ENCODE measurements at places on chromosomes 11 and 22.
A peak's percentile ranks its signal among the peaks of the same experiment; 100 is the strongest.

DNA sequence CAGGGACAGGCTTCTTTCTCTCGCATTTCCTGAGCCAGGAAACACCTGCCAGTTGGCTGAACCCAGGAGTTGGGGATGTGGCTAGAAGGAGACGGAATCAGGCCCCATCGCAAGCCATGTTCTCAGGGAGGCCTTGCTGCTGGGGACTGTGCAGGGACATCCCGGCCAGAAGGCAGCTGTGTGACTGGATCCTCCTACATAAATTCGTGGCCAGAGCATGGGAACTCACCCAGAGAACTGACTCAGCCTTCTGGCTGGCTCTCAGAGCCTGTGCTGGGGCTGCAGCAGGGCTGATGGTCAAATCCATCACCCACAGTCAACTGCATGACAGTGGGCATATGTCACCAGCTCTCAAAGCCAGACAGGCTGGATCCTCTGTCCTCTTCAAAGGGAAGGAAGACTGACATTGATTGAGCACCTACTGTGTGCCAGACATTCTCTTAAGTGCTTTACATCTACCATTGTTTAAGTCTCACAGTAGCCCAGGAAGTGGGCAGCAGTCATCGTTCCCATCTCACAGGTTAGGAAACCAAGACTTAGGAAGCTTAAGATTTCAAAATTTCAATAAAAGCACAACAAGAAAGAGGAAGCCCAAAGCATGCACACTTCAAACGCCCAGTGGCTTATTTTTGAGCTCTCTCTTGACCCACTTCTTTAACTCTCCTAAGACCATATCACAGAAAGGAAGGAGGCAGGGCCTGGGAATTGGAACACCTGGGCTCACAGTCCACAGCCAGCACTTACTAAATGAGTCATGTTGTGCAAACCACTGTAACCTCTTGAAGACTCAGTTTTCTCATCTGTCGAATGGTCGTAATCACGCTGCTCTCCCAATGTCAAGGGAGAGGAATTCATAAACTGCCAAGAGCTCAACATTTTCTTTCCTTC, 30.9 kb upstream of the CACNG2 start:
- no peak for DNase-seq

- no peak for DNase-seq
Measured at GRCh38 chr11:8283465-8284230, 20.0 kb upstream of the LMO1 start.

GRCh38 chr22:38461414-38462081, 6.3 kb upstream of the KDELR3 start:
- peak; percentile 57 for DNase-seq

GRCh38 chr11:60915248-60915914, 1.4 kb downstream of the TMEM109 start:
- DNase-seq: peak; percentile 63

GRCh38 chr11:92227959-92228935, 3.6 kb downstream of the FAT3 start:
- no peak for DNase-seq

DNA sequence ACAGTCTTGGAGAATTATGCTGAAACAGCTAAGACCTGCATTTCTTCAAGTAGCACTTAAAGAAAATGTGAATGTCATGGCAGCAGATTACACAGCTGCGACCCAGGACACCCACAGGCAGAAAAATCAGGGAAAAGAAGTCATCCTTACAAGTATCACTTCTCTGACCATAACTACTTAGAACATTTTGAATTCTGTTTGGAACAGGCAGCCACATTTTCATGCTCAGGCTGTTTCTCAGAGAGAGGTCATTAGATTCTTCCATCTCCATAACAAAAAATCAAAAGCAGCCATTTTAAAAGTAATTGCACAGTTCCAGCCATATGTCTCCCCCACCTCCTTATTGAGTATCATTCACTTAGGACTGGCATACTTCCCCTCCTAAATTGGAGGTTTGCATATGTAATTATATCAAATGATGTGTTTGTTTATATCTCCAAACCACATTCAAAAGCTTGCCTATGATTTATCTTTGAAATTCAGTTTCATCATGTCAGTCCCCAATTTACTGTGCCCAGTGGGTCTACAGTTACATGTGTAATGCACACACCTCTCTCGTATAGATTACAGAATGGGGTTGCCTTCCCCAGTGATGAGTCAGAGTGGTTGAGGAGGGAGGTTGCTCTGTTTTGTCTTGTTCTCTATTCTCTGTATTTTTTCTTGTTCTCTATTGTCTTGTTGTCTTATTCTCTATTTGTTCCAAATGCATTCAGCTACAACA, 276.5 kb upstream of the MTNR1B start:
- no peak for DNase-seq

DNA sequence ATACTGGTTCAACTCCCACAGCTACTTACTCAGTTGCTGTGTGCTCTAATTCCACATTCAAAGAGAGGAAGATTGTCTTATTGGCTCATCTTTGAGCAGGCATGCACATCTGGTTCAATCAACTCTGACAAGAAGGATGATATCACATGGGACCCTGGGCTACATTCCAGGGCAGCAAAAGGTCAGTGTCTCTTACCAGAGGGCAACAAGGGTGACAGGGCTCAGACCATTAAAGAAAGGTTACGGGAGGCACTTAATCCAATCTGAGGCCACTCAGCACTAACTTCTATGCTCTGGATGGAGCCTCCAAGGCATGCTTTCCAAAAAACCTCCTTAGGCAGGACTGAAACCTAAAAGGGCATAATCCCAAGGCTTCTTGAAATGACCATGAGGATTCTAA, 549.4 kb upstream of the API5 start:
- DNase-seq: no peak

- DNase-seq: no peak
Measured at GRCh38 chr22:43826142-43827002, 14.3 kb upstream of the EFCAB6 start.

GRCh38 chr22:25054943-25055511, 102.5 kb downstream of the KIAA1671 start:
- DNase-seq: peak; percentile 39

- no peak for DNase-seq
Measured at GRCh38 chr11:33387996-33388395, 130.8 kb downstream of the HIPK3 start.

DNA sequence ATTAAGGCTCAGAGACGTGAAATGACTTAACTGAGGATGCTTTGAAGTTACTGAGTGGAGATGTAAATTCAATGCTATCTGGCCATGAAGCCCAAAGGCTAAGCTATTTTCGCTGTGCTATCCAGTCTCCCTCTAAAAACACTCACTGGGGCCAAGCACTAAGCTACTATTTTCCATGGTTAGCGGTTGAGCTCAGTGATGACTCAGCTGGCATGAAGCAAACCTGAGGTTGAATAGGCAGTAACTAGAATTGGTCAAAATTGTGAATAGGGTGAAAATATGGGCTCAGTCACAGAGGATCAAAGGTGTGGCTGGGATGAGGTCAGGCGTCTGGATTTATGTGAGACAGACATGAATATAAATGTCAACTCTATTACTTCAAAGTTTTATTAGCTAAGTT, 564.2 kb upstream of the KIRREL3 start:
- no peak for DNase-seq

GRCh38 chr11:132504501-132505041, 1027.7 kb downstream of the OPCML start:
- no peak for DNase-seq

DNA sequence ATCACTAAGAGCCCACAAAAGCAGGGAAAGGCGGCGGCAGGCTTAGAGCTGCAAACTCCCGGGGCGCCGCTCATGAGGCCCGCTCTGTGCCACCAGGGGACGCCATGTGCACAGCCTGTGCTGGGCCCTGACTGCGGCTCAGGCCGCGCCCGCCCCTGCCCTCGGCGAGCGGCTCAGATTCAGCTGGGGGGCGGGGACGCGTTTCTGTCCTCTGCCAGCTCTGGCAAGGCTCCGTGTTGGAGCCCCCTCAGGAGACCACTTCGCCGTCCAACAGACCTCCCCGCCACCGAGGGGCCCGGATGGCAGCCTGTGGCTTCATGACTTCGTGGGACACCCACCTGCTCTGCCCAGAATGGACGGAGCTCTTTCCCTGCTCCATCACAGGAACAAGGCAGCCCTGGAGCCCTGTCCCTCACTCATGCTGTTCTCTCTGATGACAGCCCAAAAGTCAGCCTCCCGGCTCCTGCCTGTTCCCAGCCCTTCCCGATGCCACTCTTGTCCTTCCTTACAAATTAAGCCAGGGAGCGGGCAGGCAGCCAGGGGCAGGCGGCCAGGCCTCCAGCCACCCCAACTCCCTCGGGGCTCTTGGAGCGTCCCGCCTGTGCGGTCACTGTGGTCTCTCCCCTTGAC, 69.1 kb downstream of the NAT10 start:
- peak; percentile 75 for DNase-seq

GRCh38 chr11:8267280-8267679, 3.6 kb upstream of the LMO1 start:
- DNase-seq: no peak

GRCh38 chr11:121884626-121885025, 231.4 kb downstream of the BLID start:
- DNase-seq: no peak

- DNase-seq: peak; percentile 10
Measured at GRCh38 chr11:58900479-58901420, 38.5 kb upstream of the GLYATL1 start.

DNA sequence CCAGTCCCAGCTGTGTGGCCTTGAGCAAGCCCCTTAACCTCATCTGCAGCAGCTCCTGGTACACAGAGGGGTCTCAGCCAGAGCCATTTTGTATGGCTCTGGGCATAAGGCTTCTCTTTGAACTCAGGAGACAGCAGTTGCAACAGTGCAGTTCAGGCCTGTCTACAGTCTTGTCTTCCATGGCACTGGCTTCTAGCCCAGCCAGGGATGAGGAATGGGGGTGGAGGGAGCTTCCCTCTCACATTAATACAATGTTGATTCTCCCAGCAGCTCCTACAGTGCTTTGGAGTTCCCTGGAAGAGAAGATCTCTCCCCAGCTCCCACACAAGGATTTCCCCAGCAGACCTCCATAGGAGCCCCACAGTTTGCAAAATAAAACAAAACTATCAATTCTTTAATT, 350.2 kb downstream of the BUD13 start:
- DNase-seq: no peak

GRCh38 chr11:7787239-7787638, 9.5 kb downstream of the OR5P2 start:
- no peak for DNase-seq

DNA sequence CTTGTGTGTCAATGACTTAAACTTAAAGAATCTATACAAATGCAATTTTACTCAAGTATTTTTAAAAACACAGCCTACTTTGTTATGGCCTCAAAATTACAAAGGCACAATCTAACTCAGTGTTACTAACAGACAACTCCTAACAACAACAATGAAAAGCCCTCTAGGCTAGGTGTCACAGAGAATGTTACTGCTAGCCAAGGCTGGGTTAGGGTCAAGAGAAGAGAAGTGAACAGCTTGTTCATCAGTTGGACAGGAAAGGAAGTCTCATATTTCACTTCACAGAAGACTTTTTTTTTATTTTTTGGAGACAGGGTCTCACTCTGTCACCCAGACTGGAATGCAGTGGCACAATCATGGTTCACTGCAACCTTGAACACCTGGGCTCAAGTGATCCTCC, 26.0 kb downstream of the CLDN25 start:
- DNase-seq: no peak

DNA sequence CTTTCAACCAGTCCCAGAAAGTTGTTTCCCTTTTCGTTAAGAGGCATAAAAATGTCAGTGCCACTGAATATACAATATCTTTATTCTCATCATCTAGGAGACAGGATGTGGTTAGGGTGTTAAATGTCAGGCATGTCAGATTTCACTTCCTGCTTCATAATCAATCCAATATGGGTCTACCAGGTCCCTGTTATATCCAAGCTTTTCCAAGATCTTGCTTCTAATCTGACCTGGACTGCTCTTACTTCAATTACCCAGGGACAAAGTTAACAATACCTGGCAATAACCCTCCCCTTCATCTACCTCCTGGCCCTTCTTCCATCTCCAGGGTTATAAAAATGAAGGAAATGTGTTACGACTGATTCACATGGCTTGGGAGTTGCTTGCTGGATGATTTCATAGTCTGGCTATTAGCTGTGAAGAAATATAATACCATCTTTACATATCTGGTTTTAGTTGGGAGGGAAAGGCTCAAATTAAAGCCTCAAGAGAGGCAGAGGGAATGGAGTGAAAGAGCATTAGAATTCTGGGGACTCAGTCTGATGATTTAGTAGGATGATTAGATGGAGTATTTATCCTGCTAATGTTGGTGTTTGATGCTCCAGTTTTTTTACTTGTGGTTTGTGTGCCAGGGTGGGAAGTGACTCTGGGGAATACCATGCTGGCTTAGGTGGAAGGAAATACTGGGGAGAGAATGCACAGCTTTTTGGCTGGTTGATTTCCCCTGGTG, 534.3 kb downstream of the ETS1 start:
- DNase-seq: no peak

GRCh38 chr11:100761841-100762240, 74.8 kb downstream of the ARHGAP42 start:
- no peak for DNase-seq

GRCh38 chr11:117871160-117871559, 5.3 kb downstream of the FXYD6 start:
- no peak for DNase-seq

DNA sequence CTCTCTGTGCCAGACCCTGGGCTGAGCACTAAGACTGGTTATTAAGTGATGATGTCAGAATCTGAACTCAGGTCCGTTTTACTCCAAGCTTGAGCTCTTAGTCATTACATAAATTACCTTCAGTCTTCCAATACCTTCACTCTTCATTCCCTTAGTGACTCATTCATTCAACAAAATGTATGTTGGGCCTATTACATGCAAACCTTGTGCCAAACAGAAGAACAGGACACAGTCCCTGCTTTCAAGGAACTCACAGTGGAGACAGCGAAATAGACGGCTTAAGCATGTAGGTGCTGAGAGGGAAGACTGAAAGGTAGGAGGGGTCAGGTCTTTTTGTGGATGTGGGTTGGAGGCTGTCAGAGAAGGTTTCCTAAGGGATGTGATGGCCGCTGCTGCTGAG, 3.3 kb downstream of the KCTD14 start:
- no peak for DNase-seq

DNA sequence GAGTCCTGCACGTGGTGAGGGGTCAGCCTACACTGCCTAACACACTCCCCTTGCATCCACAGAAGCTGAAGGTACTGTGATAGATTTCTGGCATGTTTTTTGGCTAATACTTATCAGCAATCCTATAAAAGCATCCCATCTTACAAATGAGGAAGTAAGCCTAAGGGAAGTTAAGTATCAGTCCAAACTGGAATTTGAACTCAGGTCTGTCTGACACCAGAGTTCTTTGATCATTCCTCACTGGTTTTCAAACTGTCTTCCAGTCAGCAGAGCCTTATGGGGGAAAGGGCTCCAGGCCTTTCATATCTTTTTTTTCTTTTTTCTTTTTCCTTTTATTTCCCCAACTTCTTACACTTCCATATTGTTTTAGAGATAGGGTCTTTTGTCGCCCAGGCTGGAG, 105.6 kb downstream of the RBFOX2 start:
- no peak for DNase-seq

- no peak for DNase-seq
Measured at GRCh38 chr11:70816156-70816678, 417.9 kb downstream of the CTTN start.

DNA sequence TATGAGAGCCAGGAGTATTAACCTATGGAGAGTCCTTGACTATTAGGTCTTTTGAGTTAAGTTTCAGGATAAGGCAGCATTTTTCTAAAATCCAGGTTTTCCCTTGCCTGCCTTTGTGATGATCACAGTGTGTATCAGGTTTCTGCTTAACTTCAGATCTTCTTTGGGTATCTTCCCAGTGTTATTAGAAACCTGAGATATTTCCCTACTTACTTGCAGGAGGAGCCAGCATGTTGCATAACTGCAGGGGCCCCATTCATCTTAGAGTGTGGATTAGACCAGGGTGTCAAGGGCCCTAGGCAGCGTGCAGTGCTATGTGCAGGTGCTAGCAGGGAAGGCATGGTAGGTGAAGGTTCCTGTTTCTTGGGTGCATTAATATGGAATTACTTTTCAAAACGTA, 69.5 kb downstream of the ZNRF3 start:
- DNase-seq: no peak
